ENCODE measurements at places on chromosomes 12 and 14.

GRCh38 chr12:20807192-20808080, 3.1 kb upstream of the SLCO1B3 start:
- DNase-seq: no peak

- no peak for DNase-seq
These were observed 109.7 kb downstream of the SLC25A47 start for GRCh38 chr14:100432652-100433427.

DNA sequence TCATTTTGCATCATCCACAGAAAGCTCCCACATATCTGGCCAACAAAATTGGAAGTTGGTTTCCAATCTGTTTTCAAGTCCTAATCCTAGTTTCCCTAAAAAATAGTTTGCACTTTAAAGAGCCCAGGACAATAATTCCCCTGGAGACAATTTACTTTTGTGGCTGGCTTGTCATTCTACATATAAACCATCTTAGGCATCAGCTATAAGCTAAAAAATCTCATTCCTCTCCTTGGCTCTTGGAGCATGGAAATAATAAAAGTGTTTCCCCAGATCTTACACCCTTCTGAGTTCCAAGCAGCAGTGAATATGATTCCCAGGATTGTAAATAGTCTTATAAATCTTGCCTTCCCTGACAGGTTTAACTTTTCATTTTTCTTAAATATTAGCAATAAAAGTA, 89.1 kb upstream of the NUDT4 start:
- DNase-seq: no peak

- DNase-seq: no peak
These were observed 502.4 kb upstream of the ATP2B1 start for GRCh38 chr12:90211017-90211416.

- peak; percentile 4 for DNase-seq
These were observed 479.4 kb downstream of the VRK1 start for GRCh38 chr14:97276573-97276972.

- peak; percentile 10 for DNase-seq
These were observed 4.5 kb upstream of the AQP2 start for GRCh38 chr12:49946086-49946485.

GRCh38 chr12:40832668-40833067, 140.4 kb downstream of the CNTN1 start:
- no peak for DNase-seq

DNA sequence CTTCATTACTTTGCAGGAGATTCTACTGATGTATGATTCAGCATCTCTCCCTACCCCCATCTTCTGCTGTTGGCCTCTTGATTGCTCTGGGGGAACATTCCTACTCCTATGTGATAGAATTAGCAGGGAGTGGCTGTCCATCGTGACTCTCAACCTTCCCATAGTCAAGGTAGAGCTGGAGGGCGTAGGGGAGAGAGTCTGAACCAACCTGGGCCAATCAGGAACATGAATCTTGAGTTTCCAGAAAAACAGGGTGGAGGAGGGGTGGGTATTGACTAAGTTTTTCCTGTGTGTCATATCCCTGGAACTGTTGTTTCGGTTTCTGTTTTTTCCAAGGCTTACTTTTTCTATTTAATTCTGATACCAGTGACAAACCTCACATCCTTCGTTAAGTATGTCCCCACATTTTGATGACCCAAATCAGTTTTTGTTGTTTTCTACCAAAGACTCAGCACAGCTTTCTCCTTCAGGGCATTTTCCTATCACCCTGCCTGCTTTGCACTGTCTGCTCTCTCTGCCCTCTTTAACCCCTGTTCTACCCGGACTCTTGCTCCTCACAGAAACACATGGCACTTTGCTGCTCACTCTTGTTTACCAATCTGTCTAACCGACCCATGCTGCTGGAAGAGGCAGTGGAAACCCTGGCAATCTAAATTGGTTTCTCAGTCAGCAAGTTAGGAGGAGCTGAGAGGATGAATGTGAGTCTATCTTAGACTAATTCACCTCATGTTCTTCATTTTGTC, 1428.3 kb downstream of the AACS start:
- DNase-seq: no peak

DNA sequence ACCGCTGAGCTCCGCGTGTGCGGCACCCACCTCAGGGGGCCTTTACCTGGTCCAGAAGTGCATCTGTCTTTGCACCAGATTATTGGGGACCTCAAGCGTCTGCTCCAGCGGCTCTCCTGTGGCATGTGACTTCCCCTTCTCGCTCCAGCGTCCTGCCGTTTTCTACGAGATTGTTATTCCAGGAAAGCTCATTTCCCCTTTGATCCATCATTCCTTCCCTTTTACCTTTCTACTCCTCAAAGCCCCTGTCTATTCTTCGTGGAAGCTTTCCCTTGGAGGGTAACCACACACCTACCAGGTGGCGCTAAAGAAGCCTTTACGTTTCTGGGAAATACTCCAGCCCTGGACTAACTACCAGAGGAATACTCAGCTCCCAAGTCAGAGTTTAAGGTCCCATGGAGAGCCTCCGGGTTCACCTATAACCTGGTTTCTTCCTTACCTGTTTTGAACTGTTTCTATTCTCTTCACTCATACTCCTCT, 1.5 kb downstream of the FKBP4 start:
- DNase-seq: no peak

GRCh38 chr14:76152333-76152681, 585 bp downstream of the GPATCH2L start:
- peak; percentile 81 for DNase-seq

GRCh38 chr12:120211904-120212283, 11.0 kb upstream of the RPLP0 start:
- DNase-seq: no peak

GRCh38 chr12:75960086-75960910, 71.3 kb downstream of the PHLDA1 start:
- no peak for DNase-seq

GRCh38 chr14:69770559-69770958, 3.6 kb downstream of the SRSF5 start:
- no peak for DNase-seq

- DNase-seq: no peak
These were observed 356.2 kb downstream of the TMEM121 start for GRCh38 chr14:105882626-105883025.

- DNase-seq: peak; percentile 11
These were observed 11.2 kb downstream of the BCL2L14 start for GRCh38 chr12:12081836-12082497.

GRCh38 chr14:104399432-104400155, 180.0 kb upstream of the C14orf180 start:
- peak; percentile 54 for DNase-seq

DNA sequence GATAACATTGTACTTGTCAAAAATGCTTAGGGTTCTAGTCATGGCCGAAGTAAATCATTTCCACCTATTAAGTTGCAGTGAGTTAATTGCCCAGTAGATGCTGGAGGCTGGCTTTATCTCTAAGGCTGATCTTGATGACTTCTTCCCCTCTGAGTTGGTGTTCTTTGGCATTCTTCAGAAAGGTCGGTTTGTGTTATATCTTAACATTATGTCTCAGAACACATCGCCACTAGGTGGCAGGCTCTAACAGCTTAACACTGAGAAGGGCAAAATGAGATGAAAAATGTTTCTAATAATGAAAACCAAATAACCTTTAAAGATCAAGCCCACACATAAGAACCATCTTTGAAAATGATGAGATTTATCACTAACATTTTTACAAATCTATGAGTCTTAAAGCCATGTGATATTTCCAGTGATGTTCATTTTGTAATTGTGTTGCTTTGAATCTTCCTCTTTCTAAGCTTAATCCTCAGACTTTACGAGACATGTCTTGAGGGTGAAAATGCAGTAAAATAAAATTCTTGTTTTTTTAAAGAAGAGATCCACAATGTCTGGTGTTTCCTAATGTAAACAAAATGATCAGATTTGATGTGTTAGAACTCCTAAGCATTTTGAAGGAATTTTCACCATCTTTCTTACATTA, 28.6 kb downstream of the SUDS3 start:
- DNase-seq: peak; percentile 49

DNA sequence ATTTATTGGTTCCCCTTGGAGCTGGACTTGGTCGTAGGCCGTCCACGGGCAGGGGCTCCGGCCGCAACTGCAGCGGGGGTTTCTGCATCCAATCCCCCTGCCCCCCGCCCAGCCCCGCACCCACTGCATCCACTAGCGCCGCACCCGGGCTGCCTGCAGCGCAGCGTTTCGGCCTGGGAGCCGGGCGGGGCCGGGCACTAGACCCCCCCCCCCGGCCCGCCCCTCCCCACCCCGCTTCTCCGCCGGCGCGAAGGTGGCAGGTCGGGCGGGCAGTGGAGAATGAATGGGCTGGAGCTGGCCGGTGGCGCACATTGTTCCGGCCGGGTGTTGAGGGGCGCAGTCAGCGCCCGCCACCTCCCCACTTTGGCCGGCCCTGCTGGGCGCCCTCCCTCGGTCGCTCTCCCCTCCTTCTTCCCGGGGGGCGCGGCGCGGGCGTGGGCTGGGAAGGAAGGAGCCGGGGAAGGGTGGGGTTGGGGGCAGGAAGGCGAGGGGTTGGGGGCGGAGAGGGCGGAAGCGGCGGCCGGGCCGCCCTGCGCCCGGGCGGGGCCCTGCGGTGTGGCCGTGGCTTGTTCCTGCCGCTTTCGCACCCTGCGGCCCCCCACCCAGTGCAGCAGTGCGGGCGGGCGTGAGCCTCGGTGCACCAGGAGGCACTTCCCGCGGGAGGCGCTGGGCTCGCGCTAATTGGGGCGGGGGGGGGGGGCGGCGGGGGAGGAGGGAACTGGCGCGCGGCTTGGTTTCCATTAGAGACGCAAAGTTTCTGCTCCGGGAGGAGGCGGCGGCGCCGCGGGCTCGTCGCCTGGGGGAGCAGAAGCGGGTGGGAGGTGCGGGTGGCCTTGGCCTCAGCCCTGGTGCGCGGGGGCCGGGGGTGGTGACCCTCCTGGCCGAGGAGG, 841 bp downstream of the CALM1 start:
- peak; percentile 81 for DNase-seq

GRCh38 chr12:92223481-92223880, 77.8 kb upstream of the BTG1 start:
- DNase-seq: no peak

- DNase-seq: no peak
These were observed 235.3 kb downstream of the CCDC91 start for GRCh38 chr12:28425526-28425925.

DNA sequence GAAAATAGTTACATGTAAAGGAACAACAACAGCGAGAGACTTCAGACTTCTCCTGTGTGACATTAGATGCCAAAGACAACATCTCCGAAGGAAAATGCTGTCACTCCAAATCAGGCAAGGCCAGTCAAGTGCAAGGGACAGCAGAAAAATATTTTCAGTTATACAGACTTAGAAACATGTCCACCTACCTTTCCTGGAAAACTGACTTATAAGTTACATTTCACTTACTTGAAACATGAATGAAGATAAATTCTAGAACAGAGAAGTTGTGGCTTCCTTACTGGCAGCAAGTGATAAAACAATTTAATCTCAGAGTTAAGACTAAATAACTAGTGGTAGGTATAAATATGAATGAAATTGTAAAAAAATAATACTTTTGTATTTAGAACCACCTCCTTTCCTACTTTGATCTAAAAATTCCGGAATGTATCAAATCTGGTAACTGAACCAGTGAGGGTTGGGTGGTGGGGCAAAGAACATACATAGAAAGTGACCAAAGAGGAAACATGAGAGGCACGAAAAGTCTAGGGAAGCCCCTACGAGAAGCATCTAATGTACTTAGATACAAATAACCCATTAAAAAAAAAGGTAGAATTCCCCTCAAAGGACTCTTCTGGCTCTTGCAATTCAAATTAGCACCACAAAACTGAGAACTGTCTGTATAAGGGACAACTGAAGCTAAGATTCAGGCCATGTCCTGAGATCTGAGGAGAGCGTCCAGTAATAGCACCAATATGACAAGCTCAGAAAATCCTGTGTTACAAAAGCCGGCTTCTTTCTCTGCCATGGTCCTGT, 21.2 kb downstream of the MTHFD1 start:
- no peak for DNase-seq

DNA sequence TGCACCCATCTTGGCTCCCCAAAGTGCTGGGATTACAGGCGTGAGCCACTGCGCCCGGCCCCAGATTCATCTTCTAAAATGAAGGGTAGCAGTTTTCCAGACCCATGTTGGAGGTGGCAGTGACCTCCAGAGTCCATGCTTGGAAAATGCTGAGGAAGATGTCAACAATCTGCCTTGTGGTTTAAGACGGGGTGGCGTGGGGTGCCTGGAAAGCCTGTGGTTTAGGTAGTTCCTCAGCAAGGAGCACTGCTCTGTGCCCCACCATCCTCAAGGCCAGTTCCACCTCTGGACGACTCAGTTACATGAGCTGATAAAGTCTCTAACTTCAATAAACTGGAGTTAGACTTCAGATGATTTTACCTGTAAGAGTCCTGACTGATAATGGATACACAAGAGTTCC, 48.6 kb downstream of the DRAM1 start:
- DNase-seq: no peak

GRCh38 chr12:113422030-113422885, at the start of gene SDSL:
SDSL (plus strand) TSS chr12:113422380; CDS start chr12:113427983, 5,603 bp downstream.
- DNase-seq: peak; percentile 27

GRCh38 chr14:99737451-99737951, 53.4 kb downstream of the CYP46A1 start:
- DNase-seq: no peak

DNA sequence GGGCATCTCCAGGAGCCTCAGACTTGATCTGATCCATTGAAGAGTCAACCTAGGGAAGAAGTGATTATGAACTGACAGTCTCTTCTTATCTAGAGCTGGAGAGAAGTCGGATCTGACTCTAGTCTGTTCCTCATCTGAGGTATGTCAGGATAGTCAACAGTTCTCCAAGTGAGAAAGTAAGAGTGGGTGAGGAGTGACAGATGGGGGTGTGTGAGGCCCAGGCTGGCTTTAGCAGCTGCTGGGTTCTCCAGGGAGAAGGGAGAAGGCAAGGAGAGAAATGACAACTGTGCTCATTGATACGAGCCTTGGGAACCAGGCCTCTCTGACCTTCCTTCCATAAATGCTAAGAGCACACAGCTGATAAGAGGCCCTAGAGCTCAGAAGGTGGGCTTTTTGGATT, 53.3 kb downstream of the IRAK3 start:
- DNase-seq: no peak

DNA sequence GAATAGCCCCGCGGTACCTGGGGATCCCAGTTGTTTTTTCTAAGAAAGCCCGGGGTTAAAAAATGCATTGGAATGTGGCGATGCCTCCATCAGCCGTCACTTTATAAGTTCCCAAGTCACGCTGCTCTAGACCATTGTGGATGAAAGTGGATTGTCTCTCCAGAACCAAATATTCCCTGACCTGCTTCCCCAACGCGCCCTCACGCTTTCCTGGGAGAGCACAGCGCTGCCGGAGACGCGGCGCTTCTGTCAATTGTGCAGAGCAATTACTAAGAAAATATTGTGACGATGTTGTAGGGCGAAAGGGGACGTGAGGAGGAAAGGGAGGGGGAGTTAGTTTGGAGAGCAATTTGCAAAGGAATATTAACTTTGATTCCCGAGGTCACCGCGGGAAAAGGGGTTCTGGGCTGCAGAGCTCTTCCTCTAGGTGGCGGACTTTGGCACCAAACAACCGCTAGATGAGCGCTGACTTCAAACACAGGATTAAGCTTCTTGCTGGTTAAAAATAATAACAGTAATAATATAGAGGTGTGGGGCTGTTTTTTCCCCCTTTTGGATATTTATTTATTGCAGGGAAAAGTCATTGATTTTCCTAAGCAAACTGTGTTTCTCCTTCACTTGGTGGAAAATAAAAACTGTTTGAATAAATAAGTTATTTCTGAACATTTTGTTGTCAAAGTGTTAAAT, 9.6 kb upstream of the FOXG1 start:
- DNase-seq: no peak

GRCh38 chr12:9667403-9668160, 1.9 kb upstream of the CLEC2D start:
- DNase-seq: no peak
